ENCODE measurements at places on chromosomes 7 and 10.

- DNase-seq: no peak
Measured at GRCh38 chr7:90599038-90599437, 2.9 kb downstream of the CDK14 start.

GRCh38 chr7:28773423-28774145 is 184.5 kb downstream of the TRIL start:
- no peak for DNase-seq

GRCh38 chr7:1225441-1226185 is 7.1 kb upstream of the UNCX start:
- DNase-seq: peak; percentile 33

GRCh38 chr7:45578467-45578866 is 4.3 kb downstream of the ADCY1 start:
- DNase-seq: no peak

DNA sequence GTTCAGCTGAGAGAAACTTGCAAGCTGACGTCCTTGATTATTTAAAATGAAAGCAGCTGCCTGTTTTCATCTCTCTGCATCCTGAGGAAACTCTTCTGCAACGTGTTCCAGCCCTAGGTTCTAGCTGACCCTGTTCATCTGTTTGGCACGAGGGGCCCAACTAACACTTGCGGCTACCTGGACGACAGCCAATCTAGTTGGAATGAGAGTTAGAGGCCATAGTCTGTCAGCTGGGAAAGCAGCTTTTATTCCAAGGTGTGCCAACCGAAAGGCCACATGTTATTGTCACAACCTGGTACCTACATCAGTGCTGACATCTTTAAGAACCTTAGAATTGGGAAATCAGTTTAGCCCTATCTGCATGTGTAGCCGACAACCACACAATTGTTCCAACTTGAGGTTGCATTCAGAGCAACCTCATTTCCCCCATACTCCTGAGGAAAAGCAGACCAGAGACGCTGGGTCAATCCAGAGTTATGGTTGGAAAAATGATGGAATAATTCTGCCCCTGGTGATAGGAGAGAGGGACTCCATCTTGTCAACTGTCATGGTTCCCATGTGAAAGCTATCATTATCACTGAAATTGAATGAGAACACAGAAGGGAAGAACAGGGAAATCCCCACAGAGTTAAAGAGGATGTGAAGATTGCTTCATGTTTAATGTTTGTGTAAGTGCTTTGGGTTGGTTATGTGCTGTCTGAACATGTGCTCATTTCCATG is 121.6 kb downstream of the EGFR start:
- DNase-seq: no peak

DNA sequence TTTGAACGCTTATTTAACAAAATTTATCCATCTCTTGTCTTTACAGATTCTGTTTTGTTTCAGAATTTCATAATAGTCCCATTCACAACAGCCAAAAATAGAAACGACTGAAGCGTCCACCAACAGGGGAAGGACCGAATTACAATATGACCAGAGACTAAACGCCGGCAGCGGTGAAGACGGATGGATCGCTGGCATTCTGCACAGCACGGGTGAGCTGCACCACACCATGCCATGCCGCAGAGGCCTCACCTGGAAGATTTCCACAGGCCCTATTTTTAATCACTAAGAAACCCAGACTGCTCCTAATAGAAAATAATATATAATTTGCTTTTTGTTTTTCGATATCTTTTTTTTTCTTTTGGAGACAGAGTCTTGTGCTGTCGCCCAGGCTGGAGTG is 91.0 kb downstream of the ELFN1 start:
- DNase-seq: no peak

DNA sequence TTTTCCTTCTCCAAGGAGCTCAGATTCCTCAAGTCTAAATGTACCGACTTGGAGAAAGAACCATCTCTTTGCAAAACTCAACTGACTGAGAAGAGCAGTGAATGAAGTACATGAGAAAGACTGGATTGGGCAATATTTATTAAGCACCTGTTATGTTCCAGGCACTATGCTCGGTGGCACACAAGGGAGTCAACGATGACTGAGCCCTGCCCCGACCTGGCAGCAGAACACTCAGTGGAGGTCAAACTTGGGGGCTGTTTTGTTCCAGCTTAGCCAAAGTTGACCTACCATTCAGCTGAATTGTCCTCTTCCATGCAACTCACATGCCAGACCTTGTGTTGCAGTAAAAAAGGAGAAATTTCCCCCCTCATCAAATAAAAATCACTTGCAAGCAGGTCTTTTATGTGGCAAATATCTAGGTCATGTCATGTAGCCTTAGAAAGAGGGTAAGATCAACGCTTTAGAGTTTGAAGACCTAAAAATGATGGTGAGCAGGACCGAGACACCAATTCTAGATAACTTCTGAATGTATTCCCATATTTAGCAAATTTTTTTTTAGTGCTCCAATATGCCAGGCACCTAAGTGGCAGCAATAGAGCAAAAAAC is 14.3 kb upstream of the XPNPEP1 start:
- no peak for DNase-seq

GRCh38 chr7:91945476-91945875 is 4.8 kb downstream of the AKAP9 start:
- no peak for DNase-seq

- no peak for DNase-seq
Measured at GRCh38 chr7:101527844-101528667, 101.0 kb downstream of the MYL10 start.

GRCh38 chr7:55260676-55261385 is 104.3 kb upstream of the LANCL2 start:
- no peak for DNase-seq

- DNase-seq: no peak
Measured at GRCh38 chr7:137674551-137675409, 172.0 kb downstream of the DGKI start.

DNA sequence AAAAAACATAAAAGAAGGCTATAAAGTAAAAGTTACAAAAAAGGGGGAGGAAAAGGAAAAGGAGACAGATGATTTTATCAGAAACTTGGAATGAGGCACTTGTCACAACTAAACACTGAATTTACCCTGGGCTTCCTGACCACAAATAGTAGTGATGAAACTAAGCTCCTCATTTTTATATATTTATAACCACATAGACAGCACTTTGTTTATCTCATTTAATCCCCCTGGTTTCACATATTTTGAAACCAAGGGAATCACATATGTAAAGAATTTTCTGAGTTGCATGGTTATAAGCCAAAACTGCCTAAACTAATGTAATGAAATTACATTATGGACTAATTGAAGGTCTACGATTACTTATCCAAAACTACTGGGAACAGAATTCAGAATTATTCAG is 39.6 kb upstream of the MET start:
- no peak for DNase-seq

DNA sequence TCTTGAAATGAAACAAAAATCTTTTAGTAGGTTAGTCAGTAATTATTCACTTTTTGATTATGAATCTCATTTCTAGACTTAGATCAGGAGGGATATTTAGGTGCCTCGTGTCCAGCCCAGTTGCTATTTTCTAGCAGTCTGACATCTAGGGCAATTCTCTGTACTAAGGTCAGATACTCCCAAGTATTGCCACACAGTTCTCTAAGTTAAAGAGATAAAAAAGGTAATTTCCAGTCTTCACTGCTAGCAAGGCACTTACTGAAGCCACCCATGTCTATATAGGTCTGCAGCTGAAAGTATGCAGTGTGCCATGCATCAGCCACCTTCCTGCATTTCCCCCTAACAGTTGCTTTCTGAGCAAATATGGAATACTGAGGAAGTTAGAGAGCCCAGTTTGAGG is 83.4 kb downstream of the PON1 start:
- DNase-seq: no peak

DNA sequence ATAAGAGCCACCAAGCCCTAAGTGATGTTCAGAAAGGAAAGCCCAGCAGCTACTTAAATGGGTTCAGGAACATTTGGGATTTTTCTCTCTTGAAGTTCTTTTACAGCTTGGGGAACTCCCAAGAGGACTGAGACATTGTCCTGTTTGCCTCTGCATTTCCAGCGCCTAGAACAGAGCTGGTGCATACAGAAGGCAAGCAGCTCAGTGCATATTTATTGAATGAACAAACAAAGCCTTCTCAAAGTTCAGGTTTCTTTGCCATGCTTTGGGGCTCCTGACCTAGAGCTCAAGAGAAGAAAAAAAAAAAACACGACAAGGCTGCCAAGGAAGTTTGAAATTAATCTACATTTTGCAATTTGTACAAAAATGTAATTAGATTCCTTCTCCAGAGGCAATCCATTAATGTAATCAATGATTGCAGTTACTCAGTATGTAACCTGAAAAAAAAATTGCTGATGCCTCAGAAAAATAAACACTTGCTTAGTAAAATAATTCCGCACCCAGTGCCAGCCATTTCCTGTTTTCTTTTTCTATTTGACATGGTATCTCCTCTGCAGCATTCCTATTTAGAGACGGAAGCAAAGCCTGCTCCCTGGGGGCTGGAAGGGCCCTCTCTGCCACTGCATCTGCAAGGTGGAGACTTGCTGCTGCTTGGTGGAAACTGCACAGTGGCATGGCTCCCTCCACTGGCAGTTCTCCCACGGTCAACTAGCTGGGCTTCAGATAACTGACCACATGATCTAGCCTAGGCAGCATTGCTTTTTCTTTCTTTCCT is 157.3 kb downstream of the TMEM178B start:
- DNase-seq: no peak

GRCh38 chr10:109898666-109899355 is 24.5 kb downstream of the XPNPEP1 start:
- no peak for DNase-seq

DNA sequence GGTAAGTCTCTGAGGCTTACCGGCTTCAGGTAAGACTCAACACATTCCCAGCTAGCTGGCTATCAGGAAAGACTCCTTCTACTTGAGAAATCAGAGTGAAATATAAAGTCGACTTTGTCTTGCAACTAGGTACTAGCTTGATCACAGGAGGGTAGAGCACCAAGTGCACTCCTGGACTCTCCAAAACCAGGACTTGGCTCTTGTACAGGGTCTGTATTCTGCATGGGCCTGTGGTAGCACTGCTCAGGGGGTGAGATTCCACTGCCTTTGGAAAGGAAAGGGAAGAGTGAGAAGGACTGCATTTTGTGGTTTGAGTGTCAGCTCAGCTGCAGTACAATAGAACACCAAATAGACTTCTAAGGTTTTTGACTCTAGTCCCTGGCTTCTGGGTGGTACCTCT is 19.4 kb downstream of the CYP2C8 start:
- DNase-seq: no peak

GRCh38 chr10:122140461-122140902 is 130.6 kb upstream of the BTBD16 start:
- no peak for DNase-seq

DNA sequence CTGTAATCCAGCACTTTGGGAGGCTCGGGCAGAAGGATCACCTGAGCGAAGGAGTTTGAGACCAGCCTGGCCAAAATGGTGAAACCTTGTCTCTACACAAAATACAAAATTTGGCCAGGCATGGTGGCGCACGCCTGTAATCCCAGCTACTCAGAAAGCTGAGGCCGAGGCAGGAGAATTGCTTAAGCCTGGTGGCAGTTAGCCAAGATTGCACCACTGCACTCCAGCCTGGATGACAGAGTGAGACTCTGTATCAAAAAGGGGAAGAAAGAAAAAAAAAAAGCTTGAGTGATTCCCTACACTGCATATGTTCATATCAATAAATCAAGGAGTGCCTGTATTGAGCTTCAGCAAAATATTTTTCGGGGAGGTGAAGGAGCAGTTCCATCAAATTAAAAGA is 45.8 kb upstream of the SRRM3 start:
- DNase-seq: no peak

GRCh38 chr10:27440478-27440877 is 63.6 kb upstream of the RAB18 start:
- no peak for DNase-seq

DNA sequence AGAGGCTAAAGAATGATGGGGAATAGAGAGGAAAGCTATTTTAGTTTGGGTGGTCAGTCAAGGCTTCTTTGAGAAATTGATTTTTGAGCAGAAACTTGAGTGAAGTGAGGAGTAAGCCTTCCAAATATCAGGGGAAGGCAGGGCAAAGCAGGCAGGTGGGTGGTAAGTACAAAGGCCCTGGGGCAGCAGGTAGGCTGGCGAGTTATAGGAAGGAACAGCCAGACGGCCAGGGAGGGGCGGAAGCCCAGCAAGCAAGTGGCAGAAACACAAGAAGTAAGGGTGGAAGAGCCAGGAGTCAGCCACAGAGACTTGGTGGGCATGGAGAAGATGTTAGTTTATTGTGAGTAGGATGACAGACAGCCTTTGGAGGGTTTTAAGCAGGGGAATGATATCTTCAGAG is 34.9 kb downstream of the VWA2 start:
- DNase-seq: no peak

DNA sequence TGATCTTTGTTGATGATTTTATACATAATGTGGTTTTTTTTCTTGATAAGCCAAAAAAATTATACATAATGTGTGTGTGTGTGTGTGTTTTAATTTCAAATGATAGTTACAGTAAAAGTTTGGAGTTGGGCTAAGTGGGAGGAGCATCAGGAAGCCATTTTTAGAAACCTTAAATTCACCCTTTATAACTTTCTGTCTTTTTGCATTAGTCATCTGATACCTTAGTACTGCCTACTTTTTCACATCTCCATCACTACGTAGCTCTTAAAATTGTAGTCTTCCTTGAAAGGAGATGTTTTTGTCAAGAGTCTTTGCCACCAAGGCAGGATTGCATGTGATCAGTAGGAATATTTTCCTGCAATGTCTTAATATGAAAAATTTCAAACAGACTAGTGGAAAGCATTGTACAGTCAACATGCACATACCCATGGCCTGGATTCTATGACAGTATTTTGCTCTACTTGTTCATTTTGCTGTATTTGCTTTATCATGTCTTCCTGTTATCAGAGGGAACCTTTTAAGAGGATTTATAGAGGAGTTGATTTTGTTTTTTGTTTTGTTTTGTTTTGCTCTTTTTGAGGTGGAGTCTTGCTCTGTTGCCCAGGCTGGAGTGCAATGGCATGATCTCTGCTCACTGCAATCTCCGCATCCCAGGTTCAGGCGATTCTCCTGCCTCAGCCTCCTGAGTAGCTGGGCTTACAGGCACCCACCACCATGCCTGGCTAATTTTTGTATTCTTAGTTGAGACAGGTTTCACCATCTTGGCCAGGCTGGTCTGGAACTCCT is 67.3 kb downstream of the DAGLB start:
- DNase-seq: no peak

DNA sequence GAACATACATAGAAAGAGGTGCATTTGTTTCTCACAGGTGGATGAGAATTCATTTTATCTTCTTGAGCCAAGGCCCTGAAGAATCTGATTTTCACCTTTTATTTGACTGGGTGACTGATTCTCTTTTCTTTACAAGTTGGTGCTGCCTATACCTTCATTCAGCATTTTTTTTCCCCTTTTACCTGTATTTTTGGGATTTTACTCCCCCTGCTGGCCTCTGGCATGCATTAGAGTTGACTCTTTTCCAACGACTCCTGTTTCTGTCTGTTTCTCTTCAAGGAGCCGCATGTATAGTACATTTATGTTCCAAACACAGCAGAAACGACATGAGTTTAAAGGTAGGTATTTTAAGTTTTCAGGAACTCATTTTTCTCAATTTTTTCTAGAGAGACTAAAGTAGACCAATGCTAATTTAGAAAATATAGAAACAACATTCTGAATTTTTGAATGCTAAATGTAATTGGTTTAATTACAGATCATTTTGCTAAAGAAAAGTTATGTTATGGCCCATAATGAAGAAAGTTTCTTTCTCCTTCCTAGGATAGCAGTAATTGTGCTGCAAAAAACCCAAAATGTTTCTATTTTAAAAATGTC is 149.8 kb upstream of the HDAC9 start:
- DNase-seq: peak; percentile 72

All from renal pelvis (tissue), 12 donors.